ENCODE measurements at places on chromosomes 5 and 9. TPM values are rescaled to one million over a fixed set of nuclear protein-coding genes. Genes with fewer than 3 reads are reported as not detected.

DNA sequence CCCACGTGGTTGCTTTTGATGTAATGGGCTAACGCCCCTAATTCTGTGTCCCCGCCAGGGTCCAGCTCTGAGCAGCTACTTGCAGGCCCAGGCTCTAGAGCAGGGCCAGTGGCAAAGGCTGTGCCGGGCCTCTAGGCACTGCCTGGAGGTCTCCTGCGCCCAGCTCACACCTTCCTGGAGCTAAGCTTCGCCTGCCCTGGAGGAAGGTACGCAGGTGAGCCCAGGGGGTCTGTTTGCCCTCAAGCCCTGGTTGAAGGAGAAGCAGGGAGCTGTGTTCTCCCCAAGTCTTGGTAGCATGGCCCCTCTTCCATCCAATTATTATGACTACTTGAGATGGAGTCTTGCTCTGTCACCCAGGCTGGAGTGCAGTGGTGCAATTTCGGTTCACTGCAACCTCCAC is 5.2 kb upstream of the LMX1B start:
- DNase-seq: no peak

GRCh38 chr5:167579693-167580055 is 711.8 kb upstream of the WWC1 start:
- DNase-seq: no peak

GRCh38 chr9:74304598-74304997 is 192.5 kb upstream of the RORB start:
- DNase-seq: no peak

DNA sequence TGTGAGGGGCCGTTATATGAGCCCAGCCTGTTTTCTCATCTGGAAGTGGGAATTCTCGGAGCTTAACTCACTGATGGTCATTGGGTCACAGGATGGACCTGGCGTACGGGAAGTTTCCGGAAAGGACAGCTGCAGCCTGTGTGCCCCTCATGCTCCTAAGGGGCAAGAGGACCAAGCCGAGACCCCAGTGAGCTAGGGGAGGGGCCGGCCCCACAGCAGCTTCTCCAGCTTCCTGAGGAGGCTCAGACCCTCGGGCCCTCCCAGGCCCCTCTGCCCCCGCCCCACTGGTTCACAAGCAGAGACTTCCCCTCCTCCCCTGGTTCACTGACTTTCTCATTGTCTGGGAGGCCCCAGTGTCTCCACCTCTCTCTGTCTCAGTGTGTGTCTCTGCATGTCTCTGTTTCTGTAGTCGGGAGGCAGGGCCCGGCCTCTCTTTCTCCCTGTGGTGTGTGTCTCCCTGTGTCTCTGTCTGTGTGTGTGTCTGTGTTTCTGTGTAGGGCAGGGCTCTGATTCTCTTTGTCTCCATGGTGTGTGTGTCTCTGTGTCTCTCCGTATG is 32.3 kb upstream of the FIBCD1 start:
- no peak for DNase-seq

GRCh38 chr9:77832639-77833038 is 184.5 kb upstream of the GNA14 start:
- no peak for DNase-seq

The POLE3 gene
- total RNA-seq: 78.2 TPM

DNA sequence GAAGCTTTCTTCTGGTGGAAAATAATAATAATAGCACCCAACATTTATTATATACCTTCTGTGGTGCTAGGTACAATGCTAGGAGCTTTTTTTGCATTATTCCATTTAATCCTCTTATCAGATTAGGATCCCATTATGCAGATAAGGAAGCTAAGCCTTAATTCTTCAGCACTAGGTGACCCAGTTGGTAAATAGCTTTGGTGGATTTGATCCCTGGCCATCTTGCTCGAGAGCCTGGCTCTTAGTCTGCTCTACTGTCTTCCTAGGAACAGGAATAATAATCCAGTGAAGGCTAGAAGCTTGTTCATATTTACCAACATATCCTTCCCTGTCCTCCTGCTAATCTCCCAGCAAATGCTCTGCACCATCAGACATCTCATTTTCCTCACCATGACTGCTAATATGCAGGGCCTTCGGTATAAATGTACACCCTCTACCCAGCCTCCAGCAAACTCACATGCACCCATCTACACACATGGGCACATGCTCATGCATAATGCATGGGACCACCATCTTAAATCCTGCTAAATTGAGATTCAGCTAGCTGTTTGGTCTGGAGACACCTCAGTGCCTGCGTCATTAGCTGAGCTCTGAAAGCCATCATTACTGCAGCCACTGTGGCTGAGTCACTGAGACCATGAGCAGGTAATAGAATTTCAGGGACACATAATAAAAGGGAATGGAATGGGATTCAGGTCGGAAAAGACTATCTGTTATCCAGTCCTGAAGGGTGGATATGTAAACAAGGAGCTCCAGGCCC is 87.5 kb downstream of the TRIM32 start:
- DNase-seq: no peak

The NMUR2 gene
- not detected for total RNA-seq

- DNase-seq: peak; percentile 13
These were observed 21.2 kb upstream of the RNU6ATAC start for GRCh38 chr9:134185536-134186011.

GRCh38 chr5:122195802-122196394 is 66.6 kb downstream of the ZNF474 start:
- DNase-seq: peak; percentile 62

The MEF2C gene
- 34.2 TPM for total RNA-seq

- peak; percentile 39 for DNase-seq
These were observed 142.7 kb downstream of the SGCD start for GRCh38 chr5:156469636-156470035.

GRCh38 chr9:128627127-128627715 is 29.4 kb downstream of the DYNC2I2 start:
- DNase-seq: no peak

GRCh38 chr5:44603496-44604272 is 205.1 kb upstream of the MRPS30 start:
- DNase-seq: peak; percentile 60
